ENCODE measurements at places on chromosomes 3 and 15.

DNA sequence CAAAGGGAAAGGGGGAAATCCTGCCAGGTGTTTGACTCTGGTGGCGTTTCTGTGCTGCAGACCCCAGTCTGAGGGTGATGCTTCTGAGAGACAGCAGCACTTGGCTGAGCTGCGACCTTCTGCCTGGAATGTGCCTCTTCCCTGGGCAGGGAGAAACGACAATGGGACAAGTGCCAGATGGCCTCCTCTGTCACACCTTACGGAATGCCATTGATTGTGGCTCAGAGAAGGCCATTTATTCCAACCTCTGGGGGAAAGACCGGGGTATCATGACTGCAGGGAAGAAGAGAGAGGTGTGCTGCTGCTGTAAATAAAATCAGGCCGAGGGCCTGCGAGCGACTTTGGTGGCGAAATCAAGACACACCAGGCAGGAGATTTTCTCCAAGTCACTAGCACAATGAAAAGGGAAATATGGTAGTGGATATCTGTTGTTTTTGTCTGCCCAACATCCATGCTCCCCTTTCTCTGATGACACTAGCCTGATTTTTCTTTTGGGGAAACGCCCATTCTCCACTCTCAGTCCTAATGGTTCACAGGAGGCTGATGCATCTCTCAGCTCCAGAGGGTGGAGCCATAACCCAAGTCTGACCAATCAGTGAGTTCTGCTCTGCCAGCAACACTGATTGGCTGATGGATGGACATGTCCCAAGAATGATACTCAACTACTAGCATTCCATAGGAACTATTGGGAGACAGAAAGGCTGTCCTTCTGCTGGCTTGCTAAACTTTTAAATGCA is 336.1 kb downstream of the FOXP1 start:
- DNase-seq, result no peak

DNA sequence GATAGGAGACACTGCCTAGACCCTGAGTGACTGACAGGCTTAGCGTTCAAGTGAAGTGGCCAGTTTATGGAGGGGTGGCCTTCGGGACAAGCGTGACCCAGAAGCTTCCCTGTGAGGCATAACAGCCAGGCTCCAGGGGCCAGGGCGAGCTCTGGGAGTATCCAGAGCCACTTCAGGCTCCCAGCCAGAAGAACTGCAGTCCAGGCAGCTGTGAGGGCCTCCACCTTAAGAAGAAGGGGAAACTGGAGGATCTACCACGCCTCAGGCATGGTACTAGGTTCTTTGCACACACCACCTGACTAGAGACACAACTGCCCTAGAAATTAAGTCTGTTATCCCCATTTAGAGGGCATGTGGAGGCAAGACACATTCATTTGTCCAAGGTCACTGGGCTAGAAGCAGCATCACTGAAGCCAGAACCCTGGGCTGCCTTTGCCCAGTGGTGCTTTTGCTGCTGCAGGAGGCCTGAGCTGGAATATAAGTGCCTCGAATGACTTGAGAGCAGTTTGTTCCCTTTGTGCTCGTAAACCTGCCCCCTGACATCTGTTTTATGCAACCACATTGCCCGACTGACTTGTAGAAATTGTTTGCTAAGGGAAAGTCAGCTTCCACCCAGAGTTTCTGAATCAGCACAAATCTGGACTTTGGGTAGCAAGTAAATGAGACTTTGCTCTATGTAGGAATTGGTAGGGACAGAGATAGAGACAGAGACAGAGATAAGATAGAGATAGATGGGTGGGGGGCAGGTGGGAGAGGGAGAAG is 23.3 kb downstream of the RASGRF1 start:
- DNase-seq, result no peak

DNA sequence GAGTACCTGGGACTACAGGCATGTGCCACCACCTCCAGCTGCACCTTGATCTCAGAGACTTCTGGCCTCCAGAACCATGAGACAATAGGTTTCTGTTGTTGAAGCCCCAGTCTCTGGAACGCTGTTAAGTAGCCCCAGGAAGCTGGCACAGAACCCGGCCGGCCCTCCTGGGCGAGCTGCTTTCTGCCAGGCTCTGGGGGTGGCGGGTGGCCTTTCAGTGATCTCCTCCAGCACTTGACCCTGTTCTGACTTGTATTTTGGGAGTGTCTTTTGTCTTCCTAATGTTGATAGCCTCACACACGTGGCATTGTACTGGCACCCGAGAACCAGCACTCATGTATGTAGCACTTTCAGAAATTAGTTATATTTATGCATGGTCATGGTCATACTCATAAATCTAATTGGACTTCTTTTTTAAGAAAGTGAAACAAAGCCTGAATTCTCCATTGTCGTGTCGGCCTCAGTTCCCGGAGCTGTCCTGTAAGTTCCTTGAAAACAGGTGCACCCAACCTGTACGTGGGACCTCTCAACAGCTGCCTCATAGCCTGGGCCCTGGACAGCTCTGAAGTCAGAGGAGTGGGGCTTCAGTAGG is 74.0 kb downstream of the TFRC start:
- no peak for DNase-seq

DNA sequence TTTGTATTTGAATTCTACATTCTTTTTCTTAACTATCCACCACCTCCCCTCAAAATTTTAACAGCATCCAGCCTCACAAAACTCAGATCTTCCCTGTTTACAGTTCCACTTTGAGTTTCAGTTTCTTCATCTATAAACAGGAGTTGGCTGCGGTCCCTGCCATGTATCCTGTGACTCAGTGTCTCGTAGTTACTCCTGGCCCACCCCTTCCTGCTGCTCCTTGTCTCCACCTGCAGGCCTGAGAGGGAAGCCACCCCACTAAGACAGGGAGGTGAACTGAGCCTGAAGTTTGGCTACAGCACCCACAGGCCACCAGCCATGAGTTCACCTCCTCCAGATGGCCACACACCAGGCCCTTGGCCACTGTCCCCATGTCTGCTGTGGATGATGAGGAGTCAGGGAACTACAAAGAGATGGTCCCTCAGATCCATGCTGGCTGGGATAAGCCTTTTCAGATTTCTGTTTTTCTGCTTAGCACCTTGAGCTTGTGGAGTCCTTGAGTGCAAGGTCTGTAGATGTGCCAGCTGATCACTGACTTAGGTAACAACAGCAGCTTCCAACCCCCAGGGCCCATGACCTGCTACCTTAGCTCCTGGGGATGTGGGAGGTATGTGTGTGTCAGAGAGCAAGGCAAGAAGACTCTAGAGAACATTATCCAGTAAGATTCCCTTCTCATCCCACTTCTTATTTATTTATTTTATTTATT is 37.5 kb downstream of the CD86 start:
- peak; percentile 57 for DNase-seq

DNA sequence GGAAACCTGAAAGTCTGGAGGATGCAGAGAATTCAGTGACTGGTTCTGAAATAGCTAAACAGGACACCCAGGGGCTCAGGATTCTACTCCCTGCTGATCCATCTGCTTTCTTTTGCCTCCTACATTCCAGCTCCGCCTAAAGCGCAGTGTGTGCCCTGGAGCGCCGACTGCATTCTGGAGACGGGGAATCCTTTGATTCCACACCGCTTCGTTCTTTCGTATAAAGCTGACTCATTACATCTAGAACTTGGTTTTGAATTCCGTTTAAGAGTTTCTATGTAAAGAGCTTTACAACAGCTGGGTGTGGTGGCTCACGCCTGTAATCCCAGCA is 61.8 kb downstream of the SENP2 start:
- no peak for DNase-seq

GRCh38 chr3:137763594-137763938 is 549 bp upstream of the SOX14 start:
- DNase-seq, result no peak

GRCh38 chr3:138935863-138936740 is 10.8 kb downstream of the FOXL2 start:
- DNase-seq, result peak; percentile 61

DNA sequence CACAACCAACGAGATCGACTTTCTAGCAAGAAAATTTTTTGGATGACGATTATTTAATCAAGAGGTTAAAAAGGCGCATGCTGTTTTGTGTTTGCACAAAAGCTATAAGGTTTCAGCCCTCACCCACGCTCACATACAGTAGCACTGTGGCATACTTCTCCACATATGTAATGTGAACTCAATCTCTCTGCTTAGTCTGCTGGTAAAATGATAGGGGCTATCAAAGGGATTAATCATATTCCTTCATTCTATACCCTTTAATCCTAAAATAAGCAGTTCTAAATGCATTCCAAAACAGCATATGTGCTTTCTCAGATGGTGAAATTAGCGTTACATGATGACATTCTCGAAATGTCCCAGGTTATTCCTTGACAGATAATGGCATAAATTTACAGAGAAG is 196.9 kb upstream of the PRICKLE2 start:
- no peak for DNase-seq

GRCh38 chr3:111594781-111595180 is 365 bp downstream of the ZBED2 start:
- no peak for DNase-seq

DNA sequence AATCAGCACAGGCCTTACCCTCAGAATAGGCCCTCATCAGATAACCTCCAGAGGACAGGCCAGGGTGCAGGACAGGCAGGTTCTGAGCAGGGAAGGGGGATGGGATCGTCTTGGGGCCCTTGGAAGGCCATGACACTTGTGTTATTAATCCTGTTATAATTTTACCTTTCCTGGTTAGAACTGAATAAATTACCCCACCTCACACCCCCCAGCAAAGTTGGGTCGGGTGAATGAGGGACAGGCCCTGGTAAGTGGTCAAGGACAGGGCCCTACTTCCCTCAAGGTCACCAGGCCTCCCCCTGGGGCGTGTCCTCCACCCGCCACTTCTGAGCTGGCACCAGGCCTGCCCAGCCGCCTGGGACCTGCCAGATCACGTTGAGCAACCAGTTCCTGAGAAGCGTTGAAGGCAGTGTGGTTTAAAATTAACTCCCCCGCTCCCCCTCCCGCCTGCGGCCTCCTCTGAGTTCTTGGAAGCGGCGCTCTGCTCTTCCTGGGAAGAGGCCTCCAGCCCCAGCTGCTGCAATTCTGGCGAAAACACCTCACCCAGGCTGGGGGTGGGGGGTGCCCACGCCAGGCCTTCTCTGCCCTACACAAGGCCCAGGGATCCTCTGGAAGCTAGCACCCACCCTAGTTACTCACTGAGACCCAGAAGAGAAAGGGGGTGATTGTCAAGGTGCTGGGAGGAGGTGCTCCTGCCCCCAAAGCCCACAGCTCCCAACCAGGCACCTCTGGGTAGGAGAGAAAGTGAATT is 10.6 kb downstream of the CISH start:
- peak; percentile 95 for DNase-seq

DNA sequence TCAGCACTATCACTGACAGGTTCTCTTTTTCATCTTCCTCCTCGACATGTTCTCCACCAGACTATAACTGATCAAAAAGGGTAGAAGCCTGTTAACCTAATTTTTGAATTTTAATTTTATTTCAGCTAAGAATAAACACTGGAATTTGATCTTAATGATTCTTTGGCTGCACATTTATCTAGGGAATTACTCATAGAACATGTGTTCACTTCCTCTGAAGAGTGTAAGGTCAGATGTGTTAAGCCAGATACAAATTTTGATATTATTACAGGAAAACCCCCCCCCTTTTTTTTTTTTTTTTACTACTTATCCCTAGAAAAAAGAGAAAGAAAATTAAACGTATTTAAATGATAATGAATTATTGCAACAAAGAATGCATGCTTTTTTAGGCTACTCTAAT is 15.0 kb downstream of the DCBLD2 start:
- no peak for DNase-seq

GRCh38 chr3:47464588-47464987 is 11.2 kb downstream of the SCAP start:
- no peak for DNase-seq

- DNase-seq, result no peak
These were observed 14.2 kb upstream of the MTMR10 start for GRCh38 chr15:31005660-31006059.

DNA sequence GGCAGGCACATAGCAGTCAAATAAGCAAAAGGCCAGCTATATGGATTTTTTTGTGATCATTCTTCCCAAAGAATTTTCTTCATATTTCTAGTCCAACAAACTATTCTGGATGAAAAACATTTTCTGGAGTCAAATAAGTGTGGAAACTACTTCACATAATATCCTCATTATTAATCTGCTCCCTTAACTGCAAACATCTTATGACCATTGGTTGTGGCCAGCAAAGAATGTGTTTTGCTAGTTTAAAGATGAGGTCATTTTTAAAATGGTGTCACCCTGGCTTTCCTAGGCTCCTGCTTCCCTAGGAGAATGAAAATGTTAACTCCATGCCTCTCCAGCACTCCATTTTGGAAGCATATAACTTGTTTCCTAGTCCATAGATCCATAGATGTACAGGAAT is 118.8 kb downstream of the SST start:
- no peak for DNase-seq

DNA sequence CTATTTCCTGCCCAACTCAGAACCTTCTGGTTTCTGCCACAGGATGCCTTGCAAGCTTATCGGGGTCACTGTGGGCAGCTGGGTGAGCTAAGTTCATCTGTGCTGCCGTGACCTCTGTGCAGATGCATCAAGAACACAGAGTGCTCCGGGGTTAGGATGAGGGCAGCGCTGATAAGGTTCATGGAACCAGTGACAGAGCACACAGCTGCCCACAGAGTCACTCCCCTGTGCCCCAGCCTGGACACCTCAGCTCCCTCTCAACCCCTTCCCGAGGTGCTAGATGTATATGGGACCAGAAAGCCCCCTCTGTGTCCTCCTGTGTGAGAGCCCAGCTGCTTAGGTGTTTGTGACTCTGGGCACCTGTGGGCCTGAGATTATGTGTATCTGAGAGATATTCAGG is 15.8 kb upstream of the ALAS1 start:
- no peak for DNase-seq

- no peak for DNase-seq
These were observed 622.8 kb upstream of the AGTR1 start for GRCh38 chr3:148074946-148075345.

GRCh38 chr15:22963641-22964040 is 16.5 kb downstream of the CYFIP1 start:
- no peak for DNase-seq

DNA sequence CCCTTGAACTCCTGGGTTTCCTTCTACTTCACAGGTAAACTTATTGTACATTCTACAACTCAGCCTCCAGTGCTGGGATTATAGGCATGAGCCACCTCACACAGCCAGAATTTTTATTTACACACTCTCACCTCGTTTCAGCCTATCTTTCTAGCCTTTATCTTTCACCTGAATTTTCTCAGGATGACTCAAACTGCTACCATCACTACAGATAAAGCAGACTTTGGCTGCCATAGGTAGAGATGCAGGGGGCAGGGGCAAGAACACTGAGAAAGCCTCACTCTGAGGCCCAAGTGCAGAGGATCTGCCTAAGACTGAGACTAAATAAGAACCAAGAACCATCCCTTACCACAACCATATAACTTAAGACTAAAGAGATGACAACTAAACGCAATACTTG is 59.0 kb downstream of the ETFA start:
- no peak for DNase-seq

All from stimulated activated CD4-positive, alpha-beta T cell treated with anti-CD3 and anti-CD28 coated beads, Interleukin-15, amount 100 ng/mL, for 48 hours (primary cell).